ENCODE measurements at places on chromosomes 3 and 15.

- DNase-seq, result no peak
Measured at GRCh38 chr3:59304296-59304695, 254.5 kb upstream of the CFAP20DC start.

DNA sequence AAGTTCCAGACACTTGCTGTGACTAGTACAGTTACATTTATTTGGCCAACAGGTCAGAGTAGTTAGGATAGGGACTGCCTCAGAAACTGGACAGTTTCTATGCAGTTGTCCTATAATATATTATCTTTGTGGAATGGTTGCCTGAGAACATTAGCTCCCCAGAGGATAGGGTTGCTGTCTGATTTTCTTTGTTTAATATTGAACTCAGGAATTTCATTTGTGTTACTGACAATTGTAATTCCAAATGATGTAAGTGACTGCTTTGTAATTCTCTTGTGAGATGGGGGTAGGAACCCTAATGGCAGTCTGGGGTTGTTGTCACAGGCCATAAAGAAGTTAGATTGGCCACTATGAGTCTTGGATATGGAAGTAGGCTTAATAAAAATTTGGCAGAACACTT is 2.2 kb downstream of the NXPE3 start:
- DNase-seq, result no peak

GRCh38 chr3:64267721-64268604 is 42.7 kb upstream of the PRICKLE2 start:
- no peak for DNase-seq

GRCh38 chr15:41561777-41562145 is 2.7 kb downstream of the TYRO3 start:
- no peak for DNase-seq

DNA sequence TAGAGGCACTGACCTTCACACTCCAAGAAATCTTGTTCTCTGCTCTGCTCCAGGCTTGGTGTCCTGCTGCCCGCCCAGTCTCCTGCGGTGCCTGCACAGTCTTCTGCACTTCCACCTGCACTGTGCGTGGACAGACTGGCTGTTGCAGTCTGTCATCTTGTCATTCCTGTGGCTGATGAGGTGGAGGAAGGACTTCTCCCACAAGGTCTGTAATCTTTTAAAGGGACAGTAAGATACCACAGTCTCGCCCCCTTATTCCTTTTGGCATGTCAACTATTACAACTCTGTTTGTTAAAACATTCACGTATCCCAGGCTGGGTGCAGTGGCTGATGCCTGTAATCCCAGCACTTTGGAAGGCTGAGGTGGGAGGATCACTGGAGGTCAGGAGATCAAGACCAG is 54.1 kb upstream of the IGF2BP2 start:
- DNase-seq, result no peak

DNA sequence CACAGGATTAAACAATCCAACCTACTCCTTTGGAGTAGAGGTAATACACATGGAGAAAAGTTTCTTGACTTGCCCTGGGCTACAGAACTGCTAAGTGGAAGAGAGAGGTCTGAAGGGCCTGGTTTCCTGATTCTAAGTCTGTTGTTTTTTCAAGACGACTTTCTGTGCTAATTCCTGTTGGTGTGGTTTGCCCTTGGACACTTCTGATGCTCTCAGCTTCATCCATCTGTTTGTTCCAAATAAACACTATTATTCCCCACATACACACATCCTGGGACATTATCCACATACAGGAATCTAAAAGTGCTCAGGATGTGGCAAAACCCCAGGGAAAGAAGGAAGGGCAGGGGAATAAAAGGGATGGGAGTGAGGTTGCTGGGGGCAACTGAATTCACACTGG is 393.5 kb upstream of the TBL1XR1 start:
- no peak for DNase-seq

- DNase-seq, result no peak
Measured at GRCh38 chr3:186452517-186452916, 90.5 kb upstream of the DGKG start.

- no peak for DNase-seq
Measured at GRCh38 chr3:172859041-172859440, 108.5 kb downstream of the ECT2 start.

DNA sequence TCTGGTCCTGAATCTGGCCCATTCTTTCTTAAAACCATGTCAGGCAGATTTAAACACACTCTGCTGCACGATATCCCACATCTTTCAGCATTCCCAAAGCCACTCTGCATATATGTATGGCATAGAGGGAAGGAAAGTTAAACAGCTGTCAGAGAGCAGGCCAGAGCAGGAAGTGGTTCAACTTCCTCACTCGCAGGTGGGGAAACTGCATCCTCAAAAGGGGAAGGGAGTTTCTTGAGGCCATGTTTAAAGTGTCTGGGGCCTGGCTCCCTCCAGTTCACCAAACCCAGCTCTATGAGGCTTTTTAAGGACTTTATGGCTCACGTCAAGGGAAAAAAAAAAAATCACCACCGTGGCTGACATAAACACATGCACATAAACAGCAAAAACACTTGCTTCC is 123.1 kb downstream of the OPA1 start:
- no peak for DNase-seq

GRCh38 chr3:52393131-52393807 is 51.6 kb downstream of the SEMA3G start:
- DNase-seq, result no peak

GRCh38 chr3:140244893-140245292 is 309.9 kb downstream of the CLSTN2 start:
- no peak for DNase-seq

- no peak for DNase-seq
Measured at GRCh38 chr3:52147804-52148203, 6.4 kb downstream of the POC1A start.

DNA sequence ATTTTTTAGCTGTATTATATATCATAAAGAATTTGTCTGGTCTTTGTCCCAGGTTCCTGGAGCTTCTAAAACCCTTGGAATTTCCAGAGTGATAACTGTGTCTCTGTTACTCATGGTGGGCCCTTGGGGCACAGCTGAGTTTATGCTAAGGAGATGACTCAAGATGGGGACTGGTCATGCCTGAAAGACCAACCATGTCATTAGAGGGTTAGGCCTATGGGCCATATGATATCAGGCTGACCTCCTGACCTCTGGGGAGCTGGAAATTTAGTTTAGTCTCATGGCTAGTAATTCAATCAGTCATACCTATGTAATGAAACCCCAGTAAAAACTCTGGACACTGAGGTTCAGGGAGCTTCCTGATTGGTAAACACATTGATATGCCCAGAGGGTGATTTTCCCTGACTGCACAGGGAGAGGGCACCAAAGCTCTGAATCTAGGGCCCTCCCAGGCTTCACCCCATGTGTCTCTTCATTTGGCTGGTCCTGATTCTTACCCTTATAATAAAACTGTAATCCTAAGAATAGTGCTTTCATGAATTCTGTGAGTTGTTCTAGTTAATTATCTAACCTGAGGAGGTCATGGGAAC is 69.6 kb downstream of the EEFSEC start:
- no peak for DNase-seq

- no peak for DNase-seq
Measured at GRCh38 chr15:75620841-75621391, 4.6 kb downstream of the SNUPN start.

- DNase-seq, result no peak
Measured at GRCh38 chr15:58064980-58065444, 499 bp downstream of the ALDH1A2 start.

GRCh38 chr15:59400103-59400813 is 27.6 kb upstream of the MYO1E start:
- no peak for DNase-seq

GRCh38 chr3:148694116-148694515 is 3.6 kb upstream of the AGTR1 start:
- no peak for DNase-seq

GRCh38 chr3:17836092-17836491 is 93.7 kb upstream of the TBC1D5 start:
- no peak for DNase-seq

DNA sequence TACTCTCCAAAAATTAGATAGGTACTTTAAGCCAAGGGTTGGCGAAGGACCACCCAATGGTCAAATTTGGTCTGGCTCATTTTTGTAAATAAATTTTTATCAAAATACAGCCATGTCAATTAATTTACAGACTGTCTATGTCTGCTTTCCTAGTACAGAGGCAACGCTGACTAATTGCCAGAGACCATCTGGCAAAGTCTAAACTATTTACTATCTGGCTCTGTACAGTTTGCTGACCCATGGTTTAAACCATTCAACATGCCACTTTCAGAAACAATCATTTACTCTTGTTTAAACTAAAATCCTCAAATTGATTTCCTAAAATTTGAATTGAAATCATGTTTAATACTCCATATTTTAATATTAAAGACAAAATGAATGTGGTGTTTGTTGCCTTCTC is 25.9 kb downstream of the CBLB start:
- DNase-seq, result no peak

- peak; percentile 58 for DNase-seq
Measured at GRCh38 chr3:183515968-183516851, 39.3 kb downstream of the KLHL6 start.

- peak; percentile 26 for DNase-seq
Measured at GRCh38 chr3:188284455-188285212, 130.7 kb downstream of the LPP start.

DNA sequence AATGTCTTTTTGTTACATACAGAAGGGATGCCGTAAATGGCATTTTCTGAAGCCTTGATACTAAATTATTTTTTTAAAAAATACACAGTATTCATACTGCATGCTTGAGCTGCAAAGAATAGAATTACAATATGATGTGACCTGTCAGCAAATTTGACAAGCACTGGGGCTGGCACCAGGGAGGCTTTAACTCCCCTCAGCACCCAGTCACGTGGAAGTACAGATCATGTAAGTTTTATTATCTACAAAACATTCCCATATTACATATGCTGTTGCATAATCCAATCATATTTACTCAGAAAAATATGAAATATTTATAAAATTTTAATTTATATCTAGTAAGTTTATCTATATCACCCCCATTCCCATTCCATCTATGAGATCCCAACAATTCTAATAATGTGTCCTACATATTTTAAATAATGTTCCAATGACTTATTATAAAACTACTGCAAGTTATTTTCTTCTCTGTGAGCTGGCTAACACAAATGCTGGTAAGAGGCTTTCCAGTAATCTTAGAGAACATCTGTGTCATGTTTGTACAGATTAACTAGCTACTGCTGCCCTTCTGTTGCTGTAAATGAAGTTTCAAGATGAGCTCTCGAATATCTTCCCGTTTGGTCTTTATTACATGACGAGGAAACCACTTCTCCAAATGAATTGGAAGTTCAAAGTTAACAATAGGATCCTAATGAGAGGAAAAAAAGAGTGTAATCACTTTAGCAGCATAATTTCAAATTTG is 5.2 kb upstream of the IMPG2 start:
- DNase-seq, result no peak

DNA sequence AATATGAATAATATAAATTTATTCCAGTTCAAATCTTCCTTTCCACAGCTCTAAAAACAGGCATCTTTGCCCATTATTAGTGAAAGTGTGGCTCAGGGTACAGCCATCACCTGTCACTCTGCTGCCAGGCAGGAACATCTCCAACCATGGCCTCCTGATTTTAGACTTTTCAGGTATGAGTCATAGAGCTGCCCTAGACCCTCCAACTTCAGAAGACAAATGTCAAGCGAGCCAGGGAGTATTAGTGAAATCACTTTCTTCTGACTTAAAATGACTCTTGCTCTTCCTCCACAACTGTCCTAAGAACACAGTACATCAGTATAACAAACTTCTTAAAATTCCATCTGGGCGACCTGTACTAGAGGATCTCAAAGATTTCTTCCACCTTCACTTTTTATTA is 78.1 kb upstream of the AKAP13 start:
- no peak for DNase-seq

DNA sequence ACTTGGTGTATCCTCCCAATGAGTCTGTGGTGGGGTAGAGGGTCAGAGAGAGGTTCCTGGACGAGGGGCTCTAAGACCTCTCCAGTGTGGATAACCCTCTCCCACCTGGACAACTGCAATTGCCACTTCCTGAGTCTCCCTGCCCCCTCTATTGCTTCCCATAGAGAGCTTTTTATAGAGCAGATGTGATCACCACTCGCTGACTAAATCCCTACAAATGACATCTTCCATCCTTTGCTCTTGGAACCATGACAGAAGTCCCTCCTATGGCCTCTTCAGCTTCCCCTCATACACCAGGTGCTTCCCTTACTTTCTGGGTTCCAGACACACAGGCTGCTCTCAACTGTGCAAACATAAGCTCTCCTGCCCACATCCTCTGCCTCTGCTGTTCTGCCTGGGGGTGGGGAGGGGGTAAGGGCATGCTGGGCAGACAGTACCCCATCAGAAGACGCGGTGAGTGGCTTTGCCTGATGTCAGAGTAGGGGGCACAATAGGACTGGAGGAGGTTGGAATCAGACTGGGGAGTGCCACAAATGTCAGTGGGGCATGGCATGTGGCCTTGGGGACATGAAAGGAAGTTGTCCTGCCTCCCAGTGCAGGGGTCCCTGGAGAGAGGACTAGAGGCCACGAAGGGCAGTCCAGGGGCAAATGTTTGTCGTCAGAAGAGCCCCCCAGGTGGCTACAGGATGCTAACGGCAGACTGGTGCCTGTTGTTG is 15.2 kb downstream of the ITIH3 start:
- no peak for DNase-seq

GRCh38 chr3:184554461-184554860 is 7.1 kb upstream of the EPHB3 start:
- no peak for DNase-seq

- DNase-seq, result peak; percentile 5
Measured at GRCh38 chr3:129936757-129937156, 37.8 kb upstream of the TRH start.

DNA sequence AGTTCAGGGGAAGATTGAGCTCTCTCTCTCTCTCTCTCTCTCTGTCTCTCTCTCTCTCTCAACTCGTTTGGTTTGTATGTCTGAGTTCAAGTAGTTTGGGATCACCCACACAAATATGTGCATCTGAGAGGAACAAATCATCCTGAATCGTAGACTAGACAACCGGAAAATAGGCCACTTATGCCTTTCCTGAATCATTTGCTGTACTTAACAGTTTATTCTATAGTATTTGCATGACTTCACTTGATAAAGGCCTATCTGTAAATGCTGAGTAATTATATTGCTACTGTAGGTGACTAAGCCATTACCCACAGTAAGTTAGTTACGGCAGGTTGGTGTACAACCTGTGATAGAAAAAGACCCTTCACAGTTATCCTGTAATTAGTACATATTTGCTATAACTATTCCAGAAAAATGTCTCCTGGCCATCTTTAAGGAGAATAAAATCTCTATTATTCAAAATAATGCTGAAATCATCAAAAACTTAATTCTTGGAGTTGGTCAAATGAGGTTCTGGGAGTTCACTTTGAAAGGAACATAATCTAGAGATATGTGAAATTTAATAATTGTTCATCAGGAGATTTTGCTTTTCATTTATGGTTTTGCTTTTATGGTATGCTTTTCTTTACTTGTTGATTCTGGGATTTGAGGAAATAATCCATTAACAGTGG is 31.1 kb downstream of the OXSM start:
- DNase-seq, result no peak

All from activated T-helper 1 cell treated with anti-CD3 and anti-CD28 coated beads, Interleukin-12 subunit alpha, Interleukin-12 subunit beta, Interleukin-2, Interleukin-4 antibody, amounts not matched to agents 30 ng/mL and 10 ng/mL and 1 ng/mL, durations not matched to agents 14 hours and 24 hours and 36 hours (primary cell).